CD4-positive, alpha-beta T cell treated with Interleukin-15 for 4 hours (primary cell): ENCODE measurements at places on chromosomes 3 and 15.

DNA sequence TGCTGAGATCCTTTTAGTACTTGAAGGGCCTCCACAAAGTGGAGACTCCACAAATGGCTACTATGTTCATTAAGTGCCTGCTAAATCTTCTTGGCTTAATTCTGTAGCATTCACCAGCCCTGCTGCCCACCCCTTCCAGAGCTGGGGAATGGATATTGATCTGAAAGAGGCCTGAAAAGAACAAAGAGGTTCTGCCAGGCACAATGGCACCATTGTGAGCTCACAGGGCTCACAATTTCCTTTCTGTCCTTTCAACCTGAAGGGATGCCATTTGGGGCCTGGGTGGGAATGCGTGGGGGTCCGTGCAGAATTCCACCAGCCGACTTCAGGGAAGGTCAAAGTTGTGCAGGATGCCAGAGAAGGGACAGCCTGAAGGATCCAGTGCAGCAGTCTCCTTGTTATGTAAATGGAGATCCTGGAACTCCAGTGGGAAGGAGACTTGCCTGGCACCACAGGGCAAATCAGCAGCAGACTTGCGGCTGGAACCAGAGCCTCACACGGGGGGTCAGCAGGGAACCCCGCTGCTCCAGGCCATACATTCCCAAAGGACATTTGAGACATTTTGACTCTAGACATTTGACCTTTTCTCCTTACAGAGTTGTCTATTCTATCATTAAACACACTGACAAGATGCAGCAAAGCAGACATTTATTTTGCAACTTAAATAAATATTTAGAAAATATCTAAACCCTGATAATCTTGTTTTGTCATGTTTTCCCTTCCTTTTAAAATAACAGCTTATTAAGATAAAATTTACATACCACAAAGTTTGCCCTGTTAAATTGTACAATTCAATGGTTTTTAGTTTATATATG, 21.5 kb upstream of the MORF4L1 start:
- no peak for DNase-seq

DNA sequence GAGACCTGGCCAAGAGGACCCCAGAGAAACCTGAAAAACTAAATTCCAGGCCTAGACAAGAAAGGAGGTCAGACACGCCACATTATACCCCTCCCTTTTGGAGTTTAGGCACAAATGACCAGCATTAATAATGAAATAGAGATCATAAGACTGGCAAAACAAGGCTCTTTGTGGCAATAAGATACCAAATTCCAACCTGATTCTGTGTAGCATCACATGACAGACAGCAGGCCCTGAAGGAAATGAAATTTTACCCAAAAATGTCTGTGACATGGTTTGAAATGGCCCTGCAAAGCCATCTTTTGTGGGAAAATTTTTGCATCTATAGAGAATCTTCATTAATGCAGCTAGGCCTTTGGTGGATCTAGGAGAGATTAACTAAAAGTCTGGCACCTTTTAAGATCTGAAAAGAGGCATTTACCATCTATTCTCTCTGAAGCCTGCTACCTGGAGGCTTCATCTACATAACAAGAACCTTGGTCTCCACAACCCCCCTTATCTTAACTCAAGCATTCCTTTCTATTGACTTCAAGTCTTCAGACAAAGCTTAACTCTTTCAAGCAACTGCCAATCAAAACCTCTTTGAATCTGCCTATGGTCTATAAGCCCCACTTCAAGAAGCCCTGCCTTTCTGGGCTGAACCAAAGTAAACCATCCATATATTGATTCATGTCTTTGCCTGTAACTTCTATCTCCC, 8.0 kb downstream of the FAM174B start:
- no peak for DNase-seq

DNA sequence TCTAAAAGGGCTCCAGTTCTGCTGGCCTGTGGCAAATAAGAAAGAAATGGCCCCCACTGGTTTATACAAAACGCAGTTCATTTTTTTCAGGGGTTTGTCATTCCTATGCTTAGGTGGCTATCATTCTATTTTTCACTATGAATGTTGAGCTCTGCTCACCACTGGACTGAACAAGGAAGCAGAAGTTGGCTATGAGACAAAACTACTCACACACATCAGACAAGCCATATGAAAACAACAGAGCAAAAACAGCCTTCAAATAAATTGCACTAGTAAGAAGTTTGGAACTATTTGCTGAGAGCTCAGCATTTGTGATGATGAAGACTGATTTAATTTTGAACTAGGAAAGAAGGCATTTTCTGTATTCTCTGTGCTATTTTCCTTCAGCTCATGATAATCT, 328.5 kb downstream of the MECOM start:
- DNase-seq = no peak

- DNase-seq = peak; percentile 55
Measured at GRCh38 chr3:107064405-107065060, 312.7 kb upstream of the CCDC54 start.
